ENCODE measurements at places on chromosomes 7 and 10.
A peak's percentile ranks its signal among the peaks of the same experiment; 100 is the strongest.

GRCh38 chr7:117810642-117811512 lies 62.4 kb downstream of the CTTNBP2 start:
- no peak for DNase-seq

DNA sequence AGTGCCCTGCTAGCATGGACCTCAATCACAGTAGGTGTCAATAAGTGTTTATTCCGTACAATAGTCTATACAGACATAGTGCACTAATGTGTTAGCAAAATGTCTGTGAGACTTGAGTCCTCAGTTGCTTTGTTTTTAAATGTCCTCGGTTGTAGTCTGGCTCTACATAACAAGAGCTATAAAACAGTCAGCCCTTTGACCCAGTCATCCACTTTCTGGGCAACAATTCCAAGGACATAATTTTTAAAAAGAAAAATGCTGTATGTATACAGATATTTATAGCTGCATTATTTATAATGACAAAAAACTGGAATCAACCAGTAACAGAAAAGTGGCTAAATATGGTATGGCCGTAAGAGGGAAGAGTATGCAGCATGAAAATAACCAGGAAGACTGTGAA lies 2.8 kb upstream of the PDLIM1 start:
- DNase-seq = no peak

- DNase-seq = peak; percentile 20
Observed at GRCh38 chr7:17298840-17299482, 509 bp downstream of the AHR start.

DNA sequence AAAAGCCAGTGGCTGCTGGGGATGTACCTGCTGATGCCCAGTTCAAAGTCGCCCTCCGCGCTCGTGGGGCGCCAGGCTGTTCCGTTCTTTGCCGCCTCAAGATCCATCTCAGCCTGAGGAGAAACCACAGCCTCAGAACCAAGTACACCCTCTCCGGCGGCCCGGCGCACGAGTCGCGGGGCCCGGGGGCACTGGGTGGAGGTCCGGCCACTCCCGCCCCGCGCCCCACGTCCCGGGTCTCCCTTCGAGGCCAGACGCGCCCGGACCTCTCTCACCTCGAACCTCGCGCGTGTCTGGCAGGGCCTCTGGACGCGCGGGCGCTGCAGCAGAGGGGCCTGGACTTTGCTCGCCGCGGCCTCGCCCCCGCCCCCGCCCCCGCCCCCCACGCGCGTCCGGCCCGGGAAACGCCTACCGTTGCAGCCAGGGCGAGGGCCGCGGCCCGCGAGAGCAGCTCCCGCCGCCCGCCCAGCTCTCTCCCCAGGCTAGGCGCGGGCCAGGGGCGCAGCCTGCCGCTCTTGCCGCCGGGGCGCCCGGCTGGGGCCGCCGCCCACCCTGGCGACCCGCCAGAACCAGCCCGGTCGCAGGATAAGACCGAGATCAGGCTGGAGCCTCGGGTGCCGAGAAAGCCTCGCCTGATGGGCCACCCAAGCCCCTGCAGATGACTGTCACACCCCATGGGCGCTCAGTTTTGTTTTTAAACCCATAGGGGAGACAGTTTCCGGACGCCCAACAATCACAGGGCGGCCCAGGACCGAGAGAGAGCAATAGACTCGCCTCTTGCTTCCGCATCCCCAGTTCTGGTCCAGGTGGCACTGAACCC lies at the start of gene ABCB4:
TSS of gene ABCB4 (minus strand) at position 322 of the 820 bp plus-strand sequence. CDS start at position 107, 215 bp downstream.
- DNase-seq = no peak

All from stimulated activated CD4-positive, alpha-beta T cell treated with anti-CD3 and anti-CD28 coated beads, TNF-alpha, amount 100 ng/mL, for 24 hours (primary cell).